ENCODE measurements at places on chromosomes 7 and 10.

GRCh38 chr10:121059351-121059750 is 208.2 kb downstream of the WDR11 start:
- DNase-seq: no peak

DNA sequence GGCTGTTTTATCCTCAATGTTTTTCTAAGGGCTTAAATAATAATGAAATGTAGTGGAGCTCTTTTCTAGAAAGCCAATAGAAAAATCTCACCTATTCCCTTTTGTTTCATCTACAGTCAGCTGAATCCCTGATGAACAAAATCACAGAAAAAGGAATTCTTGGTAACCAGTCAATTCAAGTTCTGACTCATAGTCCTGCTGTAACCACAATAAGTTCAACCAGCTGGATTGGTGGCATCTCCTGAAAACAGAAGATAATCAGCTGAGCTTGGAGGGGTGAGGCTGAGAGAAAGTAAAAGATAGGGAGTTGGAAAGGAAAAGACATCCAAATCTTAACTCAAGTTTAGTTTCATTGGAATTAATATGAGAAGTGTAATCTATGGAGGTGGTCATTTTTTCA is 772.1 kb downstream of the CCSER2 start:
- DNase-seq: no peak

- DNase-seq: no peak
Measured at GRCh38 chr10:3836222-3836820, 51.3 kb upstream of the KLF6 start.

GRCh38 chr7:85274454-85274853 is 87.6 kb upstream of the SEMA3D start:
- DNase-seq: no peak

- DNase-seq: no peak
Measured at GRCh38 chr7:2803755-2804154, 40.4 kb downstream of the GNA12 start.

DNA sequence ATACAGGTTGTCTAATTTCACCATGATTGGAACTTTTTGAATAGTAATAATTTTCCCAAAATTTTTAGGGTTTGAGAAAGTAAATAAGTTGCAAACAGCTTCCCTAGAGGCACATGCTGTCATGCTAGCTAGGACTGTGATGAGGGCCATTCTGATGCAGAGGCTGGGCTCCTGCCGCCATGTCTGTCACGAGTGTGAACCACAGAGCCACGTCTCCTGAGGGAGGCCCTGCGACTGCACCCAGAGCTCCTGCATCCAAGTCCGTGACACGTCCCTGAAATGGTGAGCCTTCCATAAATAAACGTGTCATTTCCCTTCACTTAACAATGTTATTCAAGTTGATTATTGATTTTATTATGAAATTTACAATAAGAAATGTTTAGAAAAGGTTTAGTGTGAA is 40.0 kb downstream of the C10orf120 start:
- peak; percentile 50 for DNase-seq

DNA sequence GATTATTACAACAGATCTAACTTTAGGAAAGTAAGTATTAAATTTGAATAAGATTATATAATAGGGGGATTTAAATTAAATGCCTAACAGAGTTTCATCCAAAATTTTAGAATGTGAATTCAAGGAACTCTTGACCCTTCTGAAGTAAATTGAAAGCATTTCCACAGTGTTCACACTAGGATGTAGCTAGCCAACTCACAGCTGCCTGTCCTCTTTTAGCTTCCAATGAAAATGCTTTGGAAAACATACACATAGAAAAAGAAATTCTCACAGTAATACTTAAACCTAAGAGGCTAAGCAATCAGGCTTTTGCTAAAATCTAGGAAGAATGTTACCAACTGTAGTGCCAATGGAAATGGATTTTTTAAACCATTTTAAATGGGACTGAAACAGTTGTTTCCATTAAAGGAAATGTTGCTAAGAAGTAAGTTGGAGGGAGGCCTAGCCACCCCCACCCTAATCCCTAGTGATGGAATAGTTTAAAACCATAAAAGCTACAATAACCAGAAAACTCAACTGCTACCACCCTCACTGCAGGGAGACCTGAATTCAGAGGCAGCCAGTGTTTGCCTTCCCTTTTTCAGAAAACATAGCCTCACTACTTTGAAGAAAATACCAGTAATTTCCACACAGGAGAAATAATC is 58.3 kb downstream of the REEP3 start:
- no peak for DNase-seq

DNA sequence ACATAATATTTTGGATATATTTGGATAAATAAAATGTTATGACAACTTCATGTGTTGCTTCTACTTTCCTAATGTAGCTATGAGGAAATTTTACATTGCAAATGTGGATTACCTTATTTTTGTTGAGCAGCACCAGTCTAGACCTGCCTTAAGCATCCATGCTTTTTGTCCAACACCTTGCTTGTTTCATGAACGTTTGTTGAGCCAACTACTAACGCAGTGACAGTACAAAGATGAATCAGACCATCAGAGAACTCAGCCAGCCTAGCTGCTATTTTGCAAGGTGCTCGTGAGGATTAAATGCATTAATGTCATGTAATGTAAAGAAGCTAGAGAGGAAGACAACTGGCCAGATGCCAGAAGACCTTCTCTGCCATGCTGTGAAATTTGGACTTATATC is 1.1 kb upstream of the ZC3HAV1L start:
- no peak for DNase-seq

GRCh38 chr7:142899661-142900060 is 14.1 kb upstream of the TRPV6 start:
- DNase-seq: no peak

GRCh38 chr10:7036951-7037350 is 373.9 kb downstream of the SFMBT2 start:
- no peak for DNase-seq

DNA sequence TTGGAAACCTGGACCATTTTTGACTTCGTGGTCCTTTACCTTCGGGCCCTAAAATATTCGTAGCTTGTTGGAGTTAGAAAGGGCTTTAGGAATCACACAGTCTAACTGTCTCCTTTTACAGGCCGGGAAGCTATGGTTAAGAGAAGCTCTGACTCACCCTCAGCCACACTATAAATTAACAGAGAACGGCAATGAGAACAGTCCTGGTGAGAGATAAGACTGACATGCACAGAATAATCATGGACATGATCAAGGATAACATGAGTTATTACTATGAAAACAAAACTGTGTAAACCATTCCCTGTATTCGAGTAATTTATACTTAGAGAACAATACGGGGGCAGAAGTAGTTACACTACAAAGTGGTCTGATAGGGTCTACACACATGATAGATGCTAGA is 162.5 kb upstream of the MALRD1 start:
- no peak for DNase-seq

DNA sequence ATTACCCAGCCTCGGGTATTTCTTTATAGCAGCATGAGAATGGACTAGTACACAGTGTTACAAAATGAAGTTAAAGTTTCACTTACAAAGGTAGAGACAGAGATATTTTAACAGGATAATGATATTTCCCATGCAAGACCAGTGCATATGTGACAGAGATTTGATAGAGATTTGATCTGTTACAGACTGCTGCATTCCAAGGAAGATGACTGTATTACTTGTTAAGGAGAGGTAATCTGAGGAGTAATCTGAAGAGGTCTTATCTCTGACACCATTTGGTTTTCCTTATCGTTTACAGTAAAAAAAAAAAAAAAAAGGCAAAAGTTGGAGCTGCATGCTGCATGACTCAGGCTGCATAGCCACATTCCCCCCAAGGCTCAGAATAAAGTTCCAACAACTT is 289.6 kb downstream of the POM121L12 start:
- no peak for DNase-seq

- DNase-seq: no peak
Measured at GRCh38 chr7:80858141-80858903, 60.5 kb downstream of the SEMA3C start.

- no peak for DNase-seq
Measured at GRCh38 chr7:91759205-91759863, 121.2 kb downstream of the MTERF1 start.

DNA sequence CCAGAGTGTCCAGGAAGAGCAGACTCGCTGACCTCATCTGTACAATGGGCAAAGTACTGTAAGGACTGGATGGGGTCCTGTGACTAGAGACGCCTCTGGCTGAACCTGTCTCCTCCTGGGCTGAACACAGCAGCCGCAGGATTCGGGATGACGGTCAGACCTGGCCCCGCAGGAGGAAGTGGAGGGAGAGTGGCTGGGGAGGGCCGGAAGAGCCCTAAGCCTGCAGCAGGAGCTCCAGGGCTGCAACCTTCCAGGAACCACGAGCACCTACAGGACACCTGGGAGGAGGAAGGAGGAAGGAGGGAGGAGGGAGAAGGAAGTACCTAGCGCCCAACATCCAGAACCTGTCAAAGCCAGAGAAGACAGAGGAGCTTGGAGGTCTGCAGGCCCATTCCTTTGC is 30.3 kb downstream of the TNRC18 start:
- DNase-seq: no peak

DNA sequence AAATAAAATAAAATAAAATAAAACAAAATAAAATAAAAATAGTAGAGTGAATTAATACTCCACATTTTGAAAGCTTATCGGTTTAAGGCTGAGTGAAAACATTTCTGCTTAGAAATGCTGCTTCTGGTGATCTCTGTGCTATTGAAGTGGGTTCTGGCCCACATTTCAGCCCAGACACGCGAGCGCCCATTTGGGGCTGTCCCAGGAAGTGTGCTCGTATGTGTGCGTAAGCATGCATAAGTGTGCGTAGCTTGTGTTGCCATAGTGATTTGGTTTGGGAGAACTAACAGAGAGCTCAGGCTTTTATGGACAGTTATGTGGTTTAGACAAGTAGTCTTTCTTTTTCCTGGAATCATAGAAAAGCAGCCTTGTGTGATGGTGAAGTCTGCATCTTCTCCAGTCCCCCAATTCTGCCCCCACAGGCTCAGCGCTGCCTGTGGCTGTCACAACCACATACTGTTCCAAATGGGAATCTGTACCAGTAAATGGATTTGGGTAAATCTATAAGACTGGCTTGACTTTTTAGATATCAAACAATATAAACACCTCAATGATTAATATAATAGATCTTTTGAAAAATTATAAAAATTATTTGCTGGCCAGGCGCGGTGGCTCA is 29.8 kb upstream of the PURB start:
- no peak for DNase-seq
